AG09319 (cell line): ENCODE measurements at places on chromosomes 3 and 15.
A peak's percentile ranks its signal among the peaks of the same experiment; 100 is the strongest.

- DNase-seq, result no peak
Observed at GRCh38 chr3:12638105-12638504, 25.8 kb downstream of the RAF1 start.

DNA sequence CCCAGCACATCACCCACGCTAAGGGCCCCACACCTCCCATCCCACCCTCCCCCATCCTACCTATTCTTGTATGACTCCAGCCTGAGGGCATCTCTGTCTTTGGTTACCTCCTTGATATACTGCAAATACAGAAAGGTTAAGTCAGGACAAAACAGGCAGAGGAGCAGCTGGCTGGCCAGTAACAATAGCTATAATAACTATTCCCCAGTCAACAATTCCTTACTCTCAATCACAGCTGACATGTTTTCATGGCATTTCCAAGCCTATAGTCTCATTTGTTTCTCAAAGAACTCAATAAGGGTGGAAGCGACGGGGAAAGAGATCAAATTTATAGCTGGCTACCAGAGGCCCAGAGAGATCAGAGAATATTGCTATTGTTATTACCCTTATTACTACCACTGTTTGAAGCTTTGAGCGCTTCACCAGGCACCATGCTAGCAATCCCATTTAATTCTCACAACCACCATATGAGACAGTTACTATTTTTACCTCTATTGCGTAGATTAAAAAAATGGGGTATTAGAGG lies 93.0 kb upstream of the C2CD4B start:
- no peak for DNase-seq

- DNase-seq, result no peak
Observed at GRCh38 chr3:24802614-24803013, 308.0 kb upstream of the THRB start.

GRCh38 chr3:49327485-49327884 lies 12.4 kb downstream of the USP4 start:
- DNase-seq, result no peak

- no peak for DNase-seq
Observed at GRCh38 chr3:42591811-42592210, 1.2 kb downstream of the SS18L2 start.

- no peak for DNase-seq
Observed at GRCh38 chr15:27244047-27244446, 273.1 kb downstream of the GABRG3 start.

- DNase-seq, result no peak
Observed at GRCh38 chr3:47250309-47251060, 32.1 kb downstream of the KIF9 start.

DNA sequence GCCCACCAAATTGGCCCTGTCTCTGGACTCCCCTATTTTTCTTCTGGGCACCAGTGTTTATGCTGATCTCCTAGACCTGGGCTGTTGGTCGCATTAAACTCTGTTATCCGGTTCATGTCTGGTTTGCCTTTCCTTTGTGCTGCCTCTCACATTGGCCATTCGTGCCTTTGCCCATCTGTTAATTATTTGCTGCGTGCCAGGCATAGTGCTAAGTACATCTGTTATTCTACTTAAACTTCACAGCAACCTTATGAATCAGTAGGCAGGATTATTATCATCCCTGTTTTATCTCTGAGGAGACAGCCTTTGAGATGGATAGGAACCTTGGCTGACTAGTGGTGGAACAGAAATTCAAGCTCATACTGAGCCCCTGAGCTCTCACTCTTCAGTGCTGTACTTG lies 76.0 kb downstream of the THSD4 start:
- no peak for DNase-seq

GRCh38 chr3:140906785-140907184 lies 34.9 kb upstream of the SLC25A36 start:
- no peak for DNase-seq

- no peak for DNase-seq
Observed at GRCh38 chr15:32993285-32993684, 201.2 kb downstream of the FMN1 start.

- DNase-seq, result no peak
Observed at GRCh38 chr3:70754314-70754713, 441.9 kb upstream of the MDFIC2 start.

DNA sequence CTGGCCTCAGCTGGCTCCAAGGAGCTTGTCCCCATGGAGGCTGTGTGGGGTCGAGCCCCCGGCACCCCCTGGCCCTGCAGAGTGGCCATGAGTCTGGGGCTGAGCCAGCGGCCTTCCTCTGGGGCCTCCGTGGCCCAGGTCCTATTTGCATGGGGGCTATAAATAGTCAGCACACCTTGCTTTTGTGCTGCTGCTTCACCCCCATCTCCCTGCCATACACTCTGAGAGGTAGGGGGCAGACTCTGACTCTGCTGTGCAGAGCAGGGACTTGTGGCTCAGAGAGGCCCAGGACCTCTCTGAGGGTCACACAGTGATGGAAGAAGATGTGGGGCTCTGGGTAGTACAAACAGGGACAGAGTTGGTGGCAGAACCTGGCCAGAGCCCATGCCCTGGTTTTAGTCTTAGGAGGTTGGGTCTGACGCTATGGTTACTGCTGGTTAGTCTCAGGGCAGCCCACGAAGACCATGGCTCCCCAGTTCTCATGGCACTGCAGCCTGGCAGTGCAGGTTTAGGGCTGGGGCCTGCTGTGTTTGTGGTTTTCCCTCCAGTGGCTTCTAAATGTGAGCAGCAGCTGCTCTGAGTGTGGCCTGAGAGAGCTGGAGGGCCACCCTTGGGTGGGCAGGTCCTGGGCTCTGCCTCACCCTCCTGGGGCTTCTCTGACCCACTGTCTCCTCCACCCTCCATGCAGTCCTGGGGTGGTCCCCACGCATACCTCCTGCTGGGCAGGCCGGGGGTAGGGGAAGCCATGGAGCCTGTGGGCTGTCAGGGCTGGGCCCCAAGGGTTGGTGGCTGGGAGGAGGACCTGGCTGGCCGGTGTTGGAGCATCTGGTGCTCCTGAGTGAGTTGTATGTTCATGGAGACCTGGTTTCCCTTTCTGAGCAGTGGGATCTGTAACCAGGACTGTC lies 13.6 kb downstream of the PRKCD start:
- DNase-seq, result no peak

DNA sequence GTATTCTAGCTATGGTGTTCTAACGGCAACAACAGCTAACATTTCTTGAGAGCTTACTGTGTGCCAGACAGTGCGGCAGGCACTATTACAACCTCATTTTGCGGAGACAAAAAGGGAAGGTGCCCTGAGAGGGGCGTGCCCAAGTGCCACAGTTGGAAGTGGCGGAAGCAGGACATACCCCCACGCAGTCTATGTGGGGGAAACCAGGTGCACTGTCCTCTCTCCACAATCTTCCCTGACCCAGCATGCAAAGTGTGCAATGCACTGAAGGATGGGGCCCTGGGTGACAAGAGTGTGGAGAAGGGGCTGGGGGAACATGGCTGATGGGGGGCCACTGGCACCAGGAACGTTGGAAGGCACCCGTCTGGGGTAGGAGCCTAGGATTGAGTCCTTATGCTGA lies 8.6 kb downstream of the ANP32A start:
- DNase-seq, result no peak

DNA sequence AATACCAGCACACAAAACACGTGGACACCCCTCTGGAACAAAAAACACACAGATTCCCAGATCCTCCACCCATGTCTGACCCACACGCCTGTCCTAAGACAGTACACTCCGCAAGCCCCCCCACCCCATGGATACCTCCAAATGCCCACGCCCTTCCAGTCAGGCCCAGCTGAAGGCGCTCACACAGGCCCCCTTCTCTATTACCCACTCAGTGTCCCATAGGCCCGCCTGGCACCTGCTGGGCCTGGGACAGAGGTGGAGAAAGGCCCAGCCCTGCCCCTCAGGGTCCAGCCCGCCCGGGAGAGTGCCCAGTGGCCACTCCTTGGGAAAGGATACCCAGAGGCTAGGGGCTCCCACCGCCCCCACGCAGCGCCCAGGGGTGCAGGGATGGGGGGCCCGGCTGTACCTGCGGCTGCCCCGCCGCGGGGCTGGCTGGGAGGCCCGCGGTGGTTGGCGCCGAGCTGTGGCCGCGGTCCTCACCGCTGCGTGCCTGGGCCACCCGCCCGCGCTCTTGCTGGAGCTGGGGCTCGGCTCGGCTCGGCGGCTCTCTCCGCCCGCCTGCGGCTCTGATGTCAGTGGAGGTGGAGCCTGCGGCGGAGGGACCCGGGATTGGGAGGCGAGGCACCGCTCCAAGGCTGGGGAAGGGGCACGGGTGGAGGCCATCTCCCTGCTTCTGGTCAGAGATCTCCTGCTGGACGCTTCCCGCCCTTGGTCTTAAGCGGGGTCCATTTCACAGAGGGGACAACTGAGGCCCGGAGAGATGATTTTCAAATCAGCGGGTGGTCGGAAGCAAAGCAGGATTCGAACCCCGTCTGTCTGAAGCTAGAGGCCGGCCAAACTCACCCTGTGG lies at the start of gene CAMK1:
TSS of gene CAMK1 (minus strand) at position 522 of the 850 bp plus-strand sequence. CDS start 2,198 bp downstream, outside the sequence.
- DNase-seq, result peak; percentile 27

DNA sequence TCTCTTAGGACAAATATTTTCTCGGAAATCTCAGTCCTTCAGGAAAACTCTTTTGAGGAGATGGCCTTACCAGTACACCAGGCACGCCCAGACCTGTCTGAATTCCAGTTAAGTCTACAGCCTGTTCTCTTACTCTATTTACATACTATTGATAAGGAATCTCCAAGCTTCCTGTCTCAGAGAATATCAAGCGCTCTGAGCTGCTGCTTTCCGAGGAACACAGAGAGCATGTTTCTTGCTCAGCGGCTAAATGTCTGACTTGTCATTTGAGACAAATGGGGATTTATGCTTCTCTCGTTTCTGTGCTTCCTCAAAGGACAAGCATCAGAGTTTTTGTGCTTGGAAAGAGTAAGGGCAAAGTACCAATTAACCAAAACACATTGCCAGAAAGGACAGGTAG lies 112.4 kb upstream of the CCDC54 start:
- DNase-seq, result no peak

GRCh38 chr3:27044931-27045481 lies 324.2 kb downstream of the NEK10 start:
- no peak for DNase-seq

GRCh38 chr15:39269352-39269751 lies 311.5 kb upstream of the THBS1 start:
- no peak for DNase-seq

- DNase-seq, result no peak
Observed at GRCh38 chr15:95307115-95307514, 1023.4 kb upstream of the NR2F2 start.

DNA sequence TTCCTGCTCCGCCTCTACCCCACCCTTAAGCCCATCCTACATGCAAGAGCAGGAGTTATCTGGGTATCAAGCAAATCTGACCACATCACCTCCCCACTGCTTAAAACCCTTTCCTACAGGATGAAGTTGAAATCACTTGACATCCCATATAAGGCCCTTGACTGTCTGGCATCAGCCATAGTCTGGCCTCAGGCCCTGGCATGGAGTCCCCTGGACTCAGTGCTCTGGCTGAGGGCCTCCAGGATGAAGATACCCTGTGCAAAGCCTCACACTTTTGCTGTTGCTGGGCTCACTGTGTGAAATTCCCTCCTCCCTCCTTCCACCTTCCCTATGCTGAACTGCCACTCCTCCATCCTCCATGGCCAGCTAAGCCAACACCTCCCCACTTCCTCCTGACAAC lies 65.2 kb upstream of the GLCE start:
- no peak for DNase-seq

DNA sequence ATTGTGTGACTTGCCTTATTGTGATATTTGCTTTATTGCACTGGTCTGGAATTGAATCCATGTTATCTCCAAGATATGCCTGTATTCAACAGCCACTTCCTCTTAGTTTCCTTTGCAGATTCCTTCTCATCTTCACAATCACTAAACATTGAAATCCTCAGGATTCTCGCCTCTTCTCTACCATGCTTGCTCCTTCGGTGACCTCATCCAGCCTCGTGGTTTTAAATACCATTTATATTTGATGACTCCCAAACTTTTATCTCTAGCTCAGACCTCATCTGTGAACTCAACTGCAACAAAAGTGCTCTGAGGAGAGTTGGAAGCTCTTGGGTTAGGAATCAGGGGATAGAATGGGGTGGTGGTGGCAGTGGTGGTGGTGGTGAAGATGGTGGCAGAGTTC lies 19.9 kb downstream of the POLR2M start:
- DNase-seq, result no peak

DNA sequence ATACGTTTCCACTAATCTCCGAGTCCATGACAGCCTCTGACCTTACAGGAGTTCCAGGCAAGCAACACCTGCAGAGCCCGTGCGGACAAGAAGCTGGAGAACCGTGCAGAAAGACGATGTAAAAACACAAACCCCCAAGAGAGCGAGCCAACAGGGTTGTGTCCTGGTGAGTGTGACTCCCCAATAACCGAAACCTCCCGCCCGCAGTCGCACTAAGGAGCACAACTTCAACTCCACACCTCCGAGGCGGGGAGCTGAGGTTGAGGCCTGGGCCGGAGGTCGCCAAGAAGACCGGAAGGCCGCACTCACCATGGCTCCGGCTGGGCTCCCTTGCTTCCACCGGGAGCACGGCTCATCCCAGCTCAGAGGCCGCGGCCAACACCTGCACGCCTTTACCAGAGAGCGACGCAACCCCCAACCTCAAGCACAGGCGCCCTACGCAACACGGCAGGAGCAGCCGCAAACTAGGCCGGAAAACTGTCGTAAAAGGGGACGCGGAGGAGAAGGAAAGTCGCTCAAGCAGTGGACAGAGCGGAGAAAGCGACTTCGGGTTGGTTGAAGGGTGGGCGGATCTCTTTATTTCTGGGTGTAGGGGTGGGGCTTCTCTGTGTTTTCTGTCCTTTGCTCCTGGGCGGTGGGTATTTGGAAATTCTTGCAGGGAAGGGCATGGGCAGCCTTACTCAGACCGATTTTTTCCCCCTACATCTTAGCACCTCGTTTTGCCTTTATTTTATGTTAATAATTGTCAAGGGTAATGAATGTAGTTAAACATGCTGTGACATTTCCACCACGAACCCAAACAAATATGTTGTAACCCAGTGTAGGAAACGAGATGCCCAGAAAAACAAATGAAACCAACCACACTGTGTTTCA lies at the start of gene DNAJC19:
TSS of gene DNAJC19 (minus strand) at position 446 of the 873 bp plus-strand sequence. CDS start at position 312, 134 bp downstream.
- DNase-seq, result peak; percentile 91

- no peak for DNase-seq
Observed at GRCh38 chr15:54941417-54941816, 255.3 kb downstream of the RSL24D1 start.

DNA sequence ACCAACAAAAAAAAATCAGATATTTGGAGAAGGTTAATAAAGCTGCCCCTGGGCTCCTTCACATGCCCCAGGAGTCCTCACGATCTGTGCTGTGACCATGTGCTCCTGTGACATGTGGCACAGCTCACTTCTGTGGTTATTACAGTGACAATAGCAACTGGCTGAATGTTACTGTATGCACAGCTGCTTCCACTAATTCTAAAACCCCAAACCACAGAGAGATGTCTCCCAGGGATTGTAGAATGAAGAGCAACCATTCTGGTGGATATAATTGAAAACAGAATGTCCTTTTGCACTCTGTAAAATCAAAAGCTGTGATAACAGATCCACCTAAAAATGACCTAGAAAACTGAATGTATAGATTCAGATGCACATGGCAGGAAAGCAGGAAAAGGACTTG lies 489.2 kb upstream of the CNTN4 start:
- DNase-seq, result no peak

DNA sequence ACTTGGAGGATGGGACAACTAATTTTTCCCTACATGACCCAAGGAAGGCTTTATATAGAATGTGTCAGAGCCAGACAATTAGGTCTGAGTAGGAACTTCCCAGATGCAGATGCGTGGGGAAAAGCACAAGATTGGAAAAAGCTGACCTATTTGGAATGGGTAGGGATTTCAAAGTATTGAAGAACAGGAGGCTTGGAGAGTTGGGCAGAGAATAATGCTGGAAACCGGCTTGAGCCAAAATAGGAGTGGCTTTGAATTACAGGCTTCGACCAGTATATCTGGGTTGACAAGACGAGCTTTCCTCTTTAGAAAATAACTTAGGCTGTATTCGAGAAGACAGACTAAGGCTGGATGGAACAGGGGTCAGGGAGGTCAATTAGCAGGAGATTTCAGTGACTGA lies 181.1 kb downstream of the GBE1 start:
- no peak for DNase-seq
